ENCODE measurements at places on chromosomes 2 and 18.
A peak's percentile ranks its signal among the peaks of the same experiment; 100 is the strongest.

- no peak for DNase-seq
Measured at GRCh38 chr2:135773917-135774316, 32.3 kb downstream of the UBXN4 start.

DNA sequence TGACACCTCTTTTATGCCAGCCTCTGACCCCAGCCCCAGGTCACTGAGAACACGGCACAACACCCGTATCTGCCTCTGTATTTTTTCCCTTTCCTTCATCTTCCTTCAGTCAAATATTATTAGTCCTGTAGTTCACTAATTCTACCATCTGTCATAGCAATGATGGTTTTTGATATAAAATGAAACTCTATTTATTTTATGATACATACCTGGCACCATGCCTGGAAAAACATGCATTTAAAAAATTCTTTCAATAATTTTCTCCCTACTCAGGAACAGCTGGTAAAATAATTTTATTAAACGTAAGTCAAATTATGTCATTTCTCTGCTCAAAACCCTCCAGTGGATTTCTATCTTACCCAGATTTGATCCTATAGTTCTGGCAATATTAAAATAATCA, 224.7 kb downstream of the CDH7 start:
- no peak for DNase-seq

DNA sequence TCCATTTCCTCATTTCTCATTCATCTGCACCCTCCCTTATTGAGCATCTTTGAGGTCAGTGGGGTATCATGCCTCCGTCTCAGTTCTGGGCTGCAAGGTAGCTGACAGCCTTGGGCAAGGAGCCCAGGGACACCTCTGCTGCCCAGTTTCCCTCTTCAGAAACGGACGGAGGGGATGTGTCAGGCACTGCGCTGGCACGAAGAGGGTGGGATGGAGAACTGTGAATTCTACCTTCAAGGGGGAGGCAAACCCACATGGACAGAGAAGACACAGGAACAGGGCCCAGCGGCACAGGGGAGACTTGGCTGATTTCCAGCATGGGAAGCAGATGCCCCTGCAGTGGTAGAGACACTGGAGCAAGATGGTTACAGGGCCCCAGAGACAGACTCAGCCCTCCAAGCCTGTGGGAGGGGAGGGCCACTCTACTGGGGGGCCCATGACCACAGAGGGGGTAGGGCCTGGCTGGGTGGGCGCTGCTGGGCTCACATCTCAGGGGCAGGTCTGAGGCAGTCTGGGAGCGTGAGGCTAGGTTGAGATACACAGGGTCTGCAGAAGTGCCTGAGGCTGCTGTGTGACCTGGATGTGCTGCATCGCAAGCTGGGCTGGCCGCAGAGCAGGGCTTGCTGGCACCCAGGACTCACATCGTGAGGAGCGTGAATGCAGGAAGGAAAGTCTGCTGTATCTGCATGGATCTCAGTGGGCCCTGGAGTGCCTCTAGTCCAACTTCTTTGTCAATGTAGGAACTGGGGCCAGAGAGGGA, 92.3 kb downstream of the HS1BP3 start:
- no peak for DNase-seq

GRCh38 chr2:159855143-159855542, 57.1 kb upstream of the CD302 start:
- DNase-seq = no peak

DNA sequence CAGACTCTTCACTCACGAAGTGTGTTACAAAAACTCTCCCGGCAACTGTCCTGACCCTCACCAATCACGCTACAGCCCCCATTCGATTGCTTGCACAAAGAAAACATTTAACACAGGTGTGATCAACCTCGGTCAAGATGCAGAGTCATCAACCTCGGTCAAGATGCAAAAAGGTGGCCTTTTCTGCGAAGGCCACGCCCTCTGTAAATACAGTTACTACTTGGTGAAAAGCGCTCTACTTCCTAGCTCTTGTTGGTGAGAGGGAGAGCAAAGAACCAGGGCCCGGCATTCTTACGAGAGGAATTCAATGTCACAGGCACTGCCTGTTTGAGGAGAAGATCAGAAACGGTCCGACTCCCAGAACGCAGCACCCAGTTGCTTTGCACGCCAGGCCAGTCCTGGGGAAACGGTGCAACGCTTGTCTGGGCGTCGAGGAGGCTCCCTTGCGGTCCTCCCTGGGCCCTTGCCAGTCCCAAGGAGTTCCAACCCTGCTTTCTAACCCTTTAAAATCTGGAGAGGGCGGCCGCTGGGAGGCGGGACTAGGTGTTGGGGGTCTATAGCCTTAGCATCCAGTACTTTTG, 1.9 kb downstream of the PIEZO2 start:
- DNase-seq = no peak

DNA sequence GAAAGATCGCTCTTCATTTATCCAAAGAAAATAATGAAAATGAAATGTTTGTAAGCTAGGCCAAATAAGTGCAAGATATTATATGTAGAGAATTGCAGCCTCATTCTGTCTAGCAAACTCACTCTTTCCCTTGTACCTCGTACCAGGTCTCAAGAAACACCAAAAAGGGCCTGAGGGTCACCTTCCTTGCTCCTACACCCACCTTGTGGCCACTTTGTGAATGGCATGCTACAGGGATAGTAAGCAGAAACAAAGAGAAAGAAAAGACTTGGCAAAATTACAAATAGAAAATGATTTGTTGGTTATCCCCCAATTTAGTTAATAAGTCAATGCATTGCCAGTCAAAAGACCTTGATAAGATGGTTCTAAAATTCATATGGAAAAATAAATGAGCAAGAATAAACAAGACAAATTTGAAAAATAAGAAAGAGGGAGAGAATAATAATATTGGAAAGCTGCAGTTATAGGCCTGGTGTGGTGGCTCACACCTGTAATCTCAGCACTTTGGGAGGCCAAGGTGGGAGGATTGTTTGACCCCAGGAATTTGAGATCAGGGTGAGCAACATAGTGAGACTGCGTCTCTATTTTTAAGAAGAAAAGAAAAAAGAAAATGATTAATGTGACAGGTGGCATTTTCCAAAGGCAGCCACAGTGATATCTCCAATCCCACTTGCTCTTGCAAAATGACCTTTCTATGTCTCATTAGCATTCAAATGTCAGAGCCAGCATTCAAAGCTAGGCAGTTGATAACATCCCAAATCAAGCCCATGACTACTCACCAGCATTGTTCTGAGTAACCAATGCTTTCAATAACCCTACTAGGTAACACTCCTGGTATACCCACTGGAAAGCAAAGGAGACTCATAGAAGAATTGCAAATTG, 38.8 kb upstream of the BMP10 start:
- peak; percentile 71 for DNase-seq

DNA sequence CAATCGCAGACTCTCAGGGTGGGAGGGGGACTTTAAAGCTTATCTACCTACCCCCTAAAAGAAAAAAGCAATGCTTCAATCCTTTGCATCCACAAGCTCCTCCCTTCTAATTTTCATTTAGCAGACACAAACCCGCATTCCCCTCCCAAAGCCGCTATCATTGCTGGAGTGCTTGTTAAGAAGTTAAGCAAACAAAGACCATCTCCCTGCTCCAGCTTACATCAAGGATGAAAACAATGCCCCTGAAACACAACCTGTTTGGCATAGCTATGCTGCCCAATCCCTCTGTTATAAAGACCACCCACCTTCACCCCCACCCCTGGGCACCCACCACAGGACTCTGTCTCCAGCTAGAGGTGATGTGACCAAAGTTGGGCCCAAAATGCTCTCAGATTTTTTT, 33.0 kb downstream of the REEP1 start:
- DNase-seq = no peak

DNA sequence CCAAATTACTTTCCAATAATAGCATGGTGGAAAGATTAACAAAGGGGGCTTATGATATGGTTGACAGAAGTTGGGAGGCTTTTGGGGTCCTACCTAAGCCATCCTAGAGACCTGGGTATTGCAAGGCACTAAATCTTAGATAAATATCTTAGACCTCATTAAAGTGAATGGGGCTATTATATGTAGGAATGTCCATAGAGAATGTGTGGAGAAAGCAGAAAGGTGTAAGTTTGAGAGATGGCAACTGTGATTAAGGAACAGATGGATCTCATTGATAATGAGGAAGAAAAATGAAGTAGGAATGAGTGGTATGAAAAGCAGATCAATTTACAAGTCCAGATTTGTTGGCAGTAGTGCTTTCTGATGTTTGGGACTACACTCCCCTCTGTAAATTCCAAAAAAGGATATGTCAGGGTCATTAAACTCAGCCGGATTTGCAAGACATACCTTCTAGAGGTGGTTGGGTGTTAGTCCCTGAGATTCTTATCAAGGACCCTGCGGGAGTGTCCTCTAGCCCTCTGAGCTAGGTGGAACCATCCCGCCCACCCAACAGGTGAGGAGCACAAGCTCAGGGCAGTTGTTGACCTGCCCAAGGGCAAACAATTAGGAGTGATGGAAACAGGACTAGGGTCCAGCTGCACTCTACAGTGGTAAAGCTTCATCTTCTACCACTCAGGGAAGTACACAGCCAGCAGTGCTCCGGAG, 12.1 kb downstream of the TCF7L1 start:
- no peak for DNase-seq

DNA sequence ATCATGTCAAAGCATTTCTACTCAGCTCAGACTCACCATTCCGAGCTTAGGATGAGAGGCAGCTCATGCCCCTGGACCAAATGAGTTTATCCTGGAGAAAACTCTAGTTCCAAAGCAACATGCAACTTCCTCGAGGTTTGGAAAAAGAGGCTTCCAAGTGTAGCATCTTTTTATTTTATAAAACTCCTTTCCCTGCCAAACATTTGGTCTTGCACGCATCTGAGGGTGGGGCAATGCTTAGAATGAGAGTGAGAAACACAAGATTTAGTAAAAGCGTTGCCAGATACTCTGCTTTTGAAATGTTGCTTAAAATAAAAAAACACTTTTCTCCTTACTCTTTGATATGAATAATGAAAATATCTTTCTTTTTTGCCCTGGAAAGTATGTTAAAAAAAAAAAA, 151.5 kb downstream of the NCKAP5 start:
- no peak for DNase-seq

DNA sequence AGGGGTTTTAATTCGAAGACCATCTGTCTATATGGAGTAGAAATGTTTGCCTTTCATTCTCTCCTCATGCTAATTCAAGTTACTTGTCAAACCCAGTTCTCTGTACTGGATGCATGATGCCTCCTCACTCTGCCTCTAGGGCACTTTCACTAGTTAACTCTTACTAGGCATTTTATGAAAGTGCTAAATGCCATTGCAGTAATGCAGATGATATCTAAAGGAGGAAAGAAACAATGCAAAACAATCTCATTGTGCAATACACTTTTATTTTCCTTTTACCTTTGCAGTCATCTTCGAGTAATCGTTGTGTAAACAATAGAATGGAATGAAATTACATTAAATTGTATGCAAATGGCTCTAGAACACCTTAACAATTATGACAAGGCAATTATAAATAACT, 293.6 kb downstream of the STK39 start:
- DNase-seq = no peak

GRCh38 chr2:12605366-12605765, 111.4 kb upstream of the TRIB2 start:
- DNase-seq = no peak

GRCh38 chr2:128041561-128041960, 13.7 kb upstream of the SAP130 start:
- no peak for DNase-seq
